ENCODE measurements at places on chromosomes 1 and 21.

DNA sequence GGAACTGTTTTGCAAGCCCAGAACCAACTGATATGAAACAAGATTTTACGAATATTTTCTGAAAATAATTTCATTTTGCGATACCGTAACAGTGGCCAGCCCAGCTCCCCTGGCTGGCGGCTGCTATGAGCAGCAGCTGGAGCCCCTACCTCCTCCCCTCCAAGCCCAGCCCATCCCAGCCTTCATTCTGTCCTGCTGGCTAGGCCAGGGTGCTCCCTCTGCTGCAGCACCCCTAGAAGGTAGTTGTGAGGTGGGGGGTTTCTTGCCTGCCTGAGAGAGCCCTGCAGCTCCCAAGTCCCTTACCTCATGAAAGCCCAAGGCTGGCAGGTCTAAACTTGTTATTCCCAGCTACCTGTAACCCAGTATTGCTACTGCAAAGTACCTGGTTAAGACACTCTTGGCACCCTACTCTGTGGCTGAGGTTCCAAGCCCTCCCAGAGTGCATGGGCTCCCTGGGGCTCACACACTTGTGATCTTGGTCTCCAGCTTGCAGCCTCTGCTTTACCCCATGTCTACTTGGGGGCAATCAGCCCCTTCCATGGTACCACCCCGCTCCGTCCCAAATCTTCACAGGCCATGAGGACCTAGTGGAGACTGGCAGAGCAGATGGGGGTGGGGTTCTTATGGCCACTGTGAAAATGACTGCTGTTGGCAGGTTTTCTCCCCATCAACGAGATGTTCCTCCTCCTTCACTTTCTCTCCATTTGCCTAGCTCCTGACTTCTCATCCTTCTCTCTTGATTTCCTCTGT is 239.8 kb downstream of the TRABD2B start:
- DNase-seq, result no peak

GRCh38 chr1:236204039-236204438 is 61.7 kb downstream of the GPR137B start:
- no peak for DNase-seq

- DNase-seq, result no peak
These were observed 112.2 kb downstream of the NR5A2 start for GRCh38 chr1:200139661-200140250.

DNA sequence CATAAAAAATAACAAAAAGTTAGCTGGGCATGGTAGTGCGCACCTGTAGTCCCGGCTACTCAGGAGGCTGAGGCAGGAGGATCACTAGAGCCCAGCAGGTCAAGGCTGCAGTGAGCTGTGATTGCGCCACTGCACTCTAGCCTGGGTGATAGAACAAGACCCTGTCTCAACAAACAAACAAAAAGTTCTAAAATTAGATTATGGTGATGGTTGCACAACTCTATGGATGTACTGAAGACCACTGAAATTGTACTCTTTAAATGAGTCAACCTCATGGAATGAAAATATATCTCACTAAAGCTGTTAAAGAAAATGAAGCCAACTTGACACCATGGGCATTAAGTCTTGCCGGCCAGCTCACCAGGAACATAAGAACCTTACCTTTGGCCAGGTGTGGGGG is 9.1 kb downstream of the MRAP start:
- DNase-seq, result no peak

- no peak for DNase-seq
These were observed 127.0 kb downstream of the MRPS6 start for GRCh38 chr21:34200288-34200905.

DNA sequence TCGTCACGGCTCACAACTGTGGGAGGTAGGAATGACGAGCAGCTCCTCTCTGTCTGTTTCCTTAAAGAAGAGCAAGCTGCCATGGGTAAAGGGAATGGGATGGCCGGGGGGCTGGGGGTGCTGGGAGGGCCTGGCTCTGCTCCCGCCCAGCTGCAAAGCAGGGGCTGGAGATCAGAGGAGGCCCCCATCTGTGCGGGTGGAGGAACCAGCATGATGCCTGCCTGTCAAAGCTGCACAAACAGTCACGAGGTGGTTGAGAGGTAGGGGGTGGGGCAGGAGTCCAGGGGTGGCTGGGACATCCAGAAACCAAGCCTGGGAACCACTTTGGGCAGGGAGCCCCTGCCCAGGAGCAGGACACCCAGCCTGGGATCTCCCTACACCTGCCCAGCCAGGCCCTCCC is 12.6 kb downstream of the SLC41A1 start:
- DNase-seq, result no peak

- DNase-seq, result no peak
These were observed 33.6 kb downstream of the SLC37A1 start for GRCh38 chr21:42547001-42547905.

DNA sequence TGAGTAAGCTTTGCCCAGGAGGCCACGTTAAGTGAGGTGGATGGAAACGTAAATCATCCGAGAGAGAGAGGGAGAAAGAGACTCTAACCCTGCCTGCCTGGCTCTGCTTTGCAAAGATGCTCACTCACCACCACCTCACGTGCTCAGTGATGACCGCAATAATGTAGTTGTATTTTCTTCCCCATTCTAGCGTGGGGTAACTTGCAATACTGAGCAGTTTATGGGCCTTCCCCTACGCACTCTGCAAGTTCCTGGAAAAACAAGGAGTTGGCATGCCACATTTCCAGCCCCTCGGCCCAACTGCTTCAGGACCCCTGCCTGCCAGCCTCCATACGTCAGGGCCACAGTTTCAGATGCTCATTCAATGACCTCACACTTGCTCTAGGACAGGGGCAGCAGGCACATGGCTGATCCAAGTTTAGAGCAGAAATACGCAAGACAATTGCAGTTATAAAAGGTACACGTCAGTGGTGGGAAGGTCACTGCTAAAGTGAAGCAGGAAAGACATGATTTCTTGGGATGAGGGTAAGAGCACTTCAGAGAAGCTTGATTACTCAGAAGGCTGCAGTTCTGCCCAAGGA is 112.5 kb upstream of the RAB4A start:
- no peak for DNase-seq

DNA sequence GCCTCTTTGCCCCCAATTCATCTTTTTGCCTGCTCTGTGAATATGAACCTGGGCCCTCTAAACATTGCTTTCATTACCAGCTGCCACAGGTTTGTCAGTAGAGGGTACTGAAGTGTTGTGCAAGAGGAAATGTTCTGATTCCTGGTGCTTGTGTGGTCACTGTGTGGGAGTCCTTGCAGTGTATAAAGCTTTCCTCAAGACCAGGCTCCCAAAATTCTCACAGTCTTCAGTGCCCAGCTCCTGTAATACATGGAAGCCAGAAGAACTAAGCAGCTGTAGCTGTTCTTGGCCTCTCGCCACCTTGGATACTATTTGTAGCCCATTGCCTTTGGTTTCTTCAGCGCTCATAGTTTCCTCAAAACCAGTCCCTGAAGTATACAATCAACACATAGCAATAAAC is 1046.2 kb downstream of the BRINP3 start:
- no peak for DNase-seq

DNA sequence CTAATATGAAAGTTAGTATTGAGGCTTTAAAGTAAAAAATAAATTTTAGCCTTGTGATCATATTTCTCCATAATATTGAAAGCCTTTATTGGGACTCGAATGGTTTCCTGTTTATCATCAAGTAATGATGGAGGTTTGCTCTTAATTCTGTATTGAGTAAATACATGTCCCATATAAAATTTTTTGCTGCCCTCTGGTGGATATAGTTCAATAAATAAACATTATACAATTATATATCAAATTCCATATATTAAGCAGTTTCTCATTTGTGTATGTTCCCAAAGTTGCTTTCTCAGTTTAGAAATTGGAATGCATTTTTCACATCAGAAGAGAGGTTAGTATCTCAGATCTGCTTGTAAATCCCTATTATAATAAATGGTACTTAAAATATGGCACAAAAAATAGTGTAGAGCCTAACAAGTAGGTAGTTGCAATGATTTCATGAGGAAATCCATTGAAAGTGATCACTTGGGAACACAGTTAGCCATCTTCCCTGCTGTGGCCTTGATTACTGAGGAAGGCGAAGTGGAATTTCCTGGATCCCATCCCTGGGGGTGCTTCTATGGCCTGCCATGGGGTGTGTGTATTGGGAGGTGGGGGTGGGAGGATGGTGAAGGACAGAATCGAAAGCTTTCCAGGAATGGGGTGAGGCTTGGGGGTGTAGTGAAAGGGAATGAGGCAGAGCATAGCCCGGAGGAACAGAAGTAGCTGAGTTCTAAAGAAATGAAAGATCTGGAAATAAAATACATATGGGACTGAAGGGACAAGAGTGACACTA is 84.1 kb upstream of the C21orf91 start:
- no peak for DNase-seq

DNA sequence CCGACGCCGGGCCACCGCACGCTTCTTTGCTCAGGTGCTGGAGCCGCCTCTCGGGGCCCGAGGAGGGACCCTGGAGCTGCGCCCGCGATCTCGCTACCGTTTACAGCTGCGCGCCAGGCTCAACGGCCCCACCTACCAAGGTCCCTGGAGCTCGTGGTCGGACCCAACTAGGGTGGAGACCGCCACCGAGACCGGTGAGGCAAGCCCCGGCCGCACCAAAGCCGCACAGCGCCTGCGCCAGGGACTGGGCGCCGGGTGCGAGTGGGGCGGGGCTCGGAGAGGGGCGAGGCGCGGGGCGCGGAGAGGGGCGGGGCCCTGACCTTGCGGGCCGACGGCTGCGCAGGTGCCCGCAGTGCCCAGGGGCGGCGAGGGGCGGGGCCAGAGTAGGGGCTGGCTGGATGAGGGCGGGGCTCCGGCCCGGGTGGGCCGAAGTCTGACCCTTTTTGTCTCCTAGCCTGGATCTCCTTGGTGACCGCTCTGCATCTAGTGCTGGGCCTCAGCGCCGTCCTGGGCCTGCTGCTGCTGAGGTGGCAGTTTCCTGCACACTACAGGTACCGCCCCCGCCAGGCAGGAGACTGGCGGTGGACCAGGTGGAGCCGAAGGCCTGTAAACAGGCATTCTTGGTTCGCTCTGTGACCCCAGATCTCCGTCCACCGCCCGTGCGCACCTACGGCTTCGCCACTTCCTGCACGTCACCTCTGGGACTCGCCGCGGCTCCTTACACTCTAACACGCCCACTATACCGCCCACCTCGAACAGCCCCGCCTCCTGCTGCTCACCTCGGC is 9.8 kb upstream of the CDC20 start:
- peak; percentile 53 for DNase-seq

GRCh38 chr1:162487241-162487640 is 10.4 kb upstream of the UHMK1 start:
- DNase-seq, result no peak

- no peak for DNase-seq
These were observed 261.4 kb upstream of the USP24 start for GRCh38 chr1:55476445-55477015.

- DNase-seq, result no peak
These were observed 16.6 kb downstream of the IPO9 start for GRCh38 chr1:201845331-201846083.

GRCh38 chr1:48556186-48556850 is 84.3 kb upstream of the SPATA6 start:
- no peak for DNase-seq

- no peak for DNase-seq
These were observed 104.6 kb downstream of the LYPLAL1 start for GRCh38 chr1:219278288-219278687.

- DNase-seq, result no peak
These were observed at the start of gene MAP3K21 for GRCh38 chr1:233327651-233328141. Gene MAP3K21 (plus strand): TSS chr1:233327724. CDS start chr1:233328029, 305 bp downstream.

GRCh38 chr1:160307118-160307791 is 22.3 kb upstream of the PEX19 start:
- no peak for DNase-seq

GRCh38 chr1:53644496-53644895 is 94.5 kb downstream of the GLIS1 start:
- no peak for DNase-seq

DNA sequence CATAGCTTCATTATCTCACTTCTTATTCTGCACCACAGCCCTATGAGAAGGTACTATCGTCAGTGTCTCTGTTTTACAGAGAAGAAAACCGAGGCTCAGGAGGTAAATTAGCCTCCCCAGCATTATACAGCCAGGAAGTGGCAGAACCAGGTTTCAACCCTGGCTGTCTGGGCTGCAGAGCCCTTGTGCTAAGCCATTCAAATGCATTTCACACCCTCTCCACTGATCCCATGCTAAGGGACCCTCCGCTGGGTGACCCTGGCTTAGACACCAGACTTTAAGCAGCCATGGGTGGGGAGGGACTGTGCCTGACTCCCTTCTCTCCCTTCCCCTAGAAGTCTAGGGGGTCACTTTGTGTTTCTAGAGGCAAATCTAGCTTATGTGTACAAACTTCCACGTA is 87.5 kb downstream of the RRAGC start:
- DNase-seq, result no peak

DNA sequence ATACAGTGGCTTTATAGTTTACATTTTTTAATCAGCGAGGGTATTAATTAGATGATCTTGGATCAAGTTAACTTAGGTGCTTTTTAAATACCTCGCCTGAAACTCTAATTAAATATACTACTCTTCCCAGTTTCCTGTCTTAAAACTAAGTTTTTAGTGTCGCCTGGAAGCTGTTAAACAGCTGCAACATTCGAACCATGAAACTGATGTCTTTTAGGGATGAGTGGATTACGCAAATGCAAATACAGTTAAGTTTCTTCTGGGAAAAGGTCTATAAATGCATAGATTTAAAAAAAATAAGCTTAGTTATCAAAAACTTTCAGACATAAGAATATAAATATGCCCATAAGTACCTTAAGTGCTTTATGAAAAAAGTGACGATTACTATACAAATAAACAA is 228.3 kb downstream of the PTPRC start:
- no peak for DNase-seq

DNA sequence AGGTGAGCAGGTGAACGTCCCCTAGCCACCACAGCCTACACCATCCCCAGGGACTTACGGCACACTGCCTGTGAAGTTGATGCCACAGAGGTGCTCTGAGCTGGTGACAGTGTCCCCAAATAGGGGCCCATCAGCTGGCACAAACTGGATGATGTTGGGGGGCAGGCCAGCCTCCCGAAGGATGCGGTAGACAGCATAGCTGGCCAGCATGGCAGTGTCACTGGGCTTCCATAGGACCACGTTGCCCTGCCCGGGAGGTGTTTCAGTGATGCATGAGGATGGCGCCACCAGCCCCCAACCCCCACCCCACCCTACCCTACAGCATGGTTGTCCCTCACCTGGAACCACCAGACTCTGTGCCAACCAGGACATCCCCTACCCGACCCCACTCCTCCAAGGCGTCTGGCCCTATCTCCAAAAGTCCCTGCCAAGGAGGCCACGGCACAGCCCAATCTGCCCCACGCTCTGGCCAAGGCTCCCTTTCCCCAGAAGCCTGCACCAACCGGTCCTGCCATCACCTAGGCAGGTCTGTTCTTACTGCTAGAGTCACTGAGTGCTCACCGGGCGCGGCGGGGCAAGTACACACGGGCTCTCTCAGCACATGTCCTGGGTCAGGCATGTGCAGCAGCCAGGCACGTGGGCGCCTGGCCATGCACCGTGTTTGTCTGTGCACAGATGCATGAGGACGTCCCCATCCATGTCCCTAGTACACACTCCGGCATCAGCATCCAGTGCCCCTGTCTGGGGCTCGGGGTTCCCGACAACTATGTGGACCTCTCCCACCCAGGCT is 20.5 kb downstream of the ALDH4A1 start:
- no peak for DNase-seq

Data from activated naive CD4-positive, alpha-beta T cell treated with anti-CD3 and anti-CD28 coated beads, Interleukin-2, amount 50 U/mL, for 16 hours (primary cell).